ENCODE measurements at places on chromosomes 2 and 18. TPM values are rescaled to one million over a fixed set of nuclear protein-coding genes. Genes with fewer than 3 reads are reported as not detected.

BMP10 gene
- not detected for total RNA-seq

ZNF892 gene
- total RNA-seq: 2.9 TPM

GRCh38 chr2:144071461-144071860 is 448.5 kb downstream of the ZEB2 start:
- no peak for DNase-seq

FAM237A gene
- not detected for total RNA-seq

GRCh38 chr2:2810504-2810903 is 479.4 kb upstream of the MYT1L start:
- DNase-seq: no peak

- DNase-seq: no peak
Measured at GRCh38 chr2:44351088-44351487, 10.2 kb downstream of the PREPL start.

TMEM185B gene
- 21.1 TPM for total RNA-seq

DNA sequence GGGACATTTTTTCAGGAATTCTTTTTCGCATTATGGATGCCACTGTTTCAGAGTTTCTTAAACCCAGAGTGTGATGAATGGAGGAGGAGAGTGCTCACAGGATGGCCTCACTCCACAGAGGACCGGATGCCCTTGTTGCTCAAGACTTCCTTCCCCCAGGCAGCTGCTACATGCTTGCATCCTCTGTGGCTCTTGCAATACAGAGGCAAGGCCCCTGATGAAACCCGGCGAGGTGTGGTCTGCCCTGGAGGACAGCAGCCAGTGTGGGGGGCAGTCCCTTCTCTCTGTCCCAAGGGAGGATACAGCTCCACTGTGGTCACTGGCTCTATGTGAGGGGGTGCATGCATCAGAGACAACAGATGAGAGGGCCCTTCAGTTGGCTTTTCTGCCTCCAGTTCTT is 109.6 kb downstream of the SH3RF3 start:
- peak; percentile 87 for DNase-seq

CYTIP gene
- total RNA-seq: 1.1 TPM

DNA sequence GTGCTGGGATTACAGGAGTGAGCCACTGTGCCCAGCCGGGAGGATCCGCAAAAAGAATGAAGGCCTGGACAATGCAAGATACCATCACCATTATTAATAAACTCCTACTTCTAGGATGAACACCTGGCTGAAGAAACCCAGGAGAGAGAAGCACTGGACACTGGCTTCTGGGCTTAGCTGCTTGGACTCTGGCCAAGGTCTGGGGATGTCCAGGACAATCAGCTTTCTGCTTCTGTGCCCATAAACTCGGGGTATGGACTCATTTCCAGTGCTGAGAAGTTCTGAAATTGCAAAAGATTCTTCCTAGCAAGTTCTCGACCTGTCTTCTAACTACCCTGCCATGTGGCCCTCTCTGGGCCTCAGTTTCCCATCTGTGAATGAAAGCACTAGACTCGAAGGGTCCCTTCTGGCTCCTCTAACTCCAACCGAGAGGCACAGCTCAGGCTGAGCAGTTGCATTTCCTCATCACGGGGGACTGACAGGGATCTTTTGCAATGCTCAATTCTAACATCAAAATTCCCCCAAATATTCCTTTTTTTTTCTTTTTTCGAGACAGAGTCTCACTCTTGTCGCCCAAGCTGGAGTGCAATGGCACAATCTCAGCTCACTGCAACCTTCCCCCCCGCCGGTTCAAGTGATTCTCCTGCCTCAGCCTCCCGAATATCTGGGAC is 2.4 kb upstream of the SH2D6 start:
- no peak for DNase-seq

GRCh38 chr18:65439188-65439587 is 311.6 kb upstream of the CDH7 start:
- DNase-seq: no peak

DNA sequence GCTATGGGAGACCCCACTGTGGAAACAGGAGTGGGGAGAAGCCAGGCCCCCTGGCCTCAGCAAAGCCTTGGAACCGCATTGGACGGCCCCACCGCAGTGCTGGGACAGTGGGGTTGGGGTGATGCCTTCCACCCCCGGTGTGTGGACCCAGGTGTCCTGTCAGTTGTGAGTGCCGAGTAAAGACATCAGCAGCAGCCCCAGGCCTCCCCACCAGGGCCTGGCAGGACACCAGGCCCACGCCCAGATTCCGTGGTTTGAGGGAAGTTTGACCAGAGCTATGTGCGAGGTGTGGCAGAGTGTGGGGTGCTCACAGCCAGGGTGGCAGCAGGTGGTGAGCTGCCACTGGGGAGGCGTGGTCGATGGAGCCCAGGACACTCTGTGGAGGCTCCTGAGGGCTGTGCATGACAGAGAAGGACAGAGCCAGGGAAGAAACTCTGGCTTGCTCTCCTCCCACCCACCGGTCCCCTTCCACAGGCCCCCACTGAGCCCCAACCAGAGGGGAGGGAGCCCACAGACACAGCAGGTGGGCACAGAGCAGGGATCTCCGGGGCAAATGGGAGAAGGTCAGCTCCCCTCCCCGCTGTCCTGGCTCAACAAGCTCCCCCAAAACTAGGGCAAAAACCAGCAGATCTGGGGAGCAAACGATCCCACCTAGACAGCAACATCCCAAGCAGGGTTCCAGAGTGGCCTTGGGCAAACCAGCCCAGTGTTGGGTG is 69.1 kb downstream of the TWIST2 start:
- no peak for DNase-seq

GRCh38 chr18:48868468-48869466 is 82.0 kb downstream of the SMAD7 start:
- DNase-seq: no peak

DNA sequence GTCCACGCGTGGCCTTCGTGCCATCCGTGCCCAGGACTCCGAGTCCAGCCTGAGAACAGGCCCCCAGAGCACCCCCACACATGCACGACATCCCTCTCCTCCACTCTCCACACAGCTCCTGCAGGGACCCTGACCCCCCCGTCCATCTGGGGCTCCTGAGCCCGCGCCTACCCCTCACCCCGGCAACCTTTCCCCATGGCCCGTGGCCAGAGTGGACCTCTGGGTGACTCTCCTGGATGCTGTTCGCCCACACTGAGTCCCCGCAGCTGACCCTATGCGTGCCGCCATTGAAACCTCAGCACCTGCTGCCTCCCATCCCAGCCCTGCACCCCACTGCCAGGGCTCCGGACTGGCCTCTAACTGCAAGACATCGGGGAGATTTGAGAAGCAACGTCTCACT is 132.0 kb upstream of the PXDN start:
- no peak for DNase-seq

Measured in Right ventricle myocardium superior (tissue), 1 donor.